CD4-positive, alpha-beta T cell treated with Interleukin-1 beta for 1 hour (primary cell): ENCODE measurements at places on chromosomes 5 and 9.

GRCh38 chr5:73740274-73740790 lies 114.3 kb downstream of the ARHGEF28 start:
- DNase-seq = no peak

- no peak for DNase-seq
These were observed 23.4 kb upstream of the GFPT2 start for GRCh38 chr5:180376511-180376910.

DNA sequence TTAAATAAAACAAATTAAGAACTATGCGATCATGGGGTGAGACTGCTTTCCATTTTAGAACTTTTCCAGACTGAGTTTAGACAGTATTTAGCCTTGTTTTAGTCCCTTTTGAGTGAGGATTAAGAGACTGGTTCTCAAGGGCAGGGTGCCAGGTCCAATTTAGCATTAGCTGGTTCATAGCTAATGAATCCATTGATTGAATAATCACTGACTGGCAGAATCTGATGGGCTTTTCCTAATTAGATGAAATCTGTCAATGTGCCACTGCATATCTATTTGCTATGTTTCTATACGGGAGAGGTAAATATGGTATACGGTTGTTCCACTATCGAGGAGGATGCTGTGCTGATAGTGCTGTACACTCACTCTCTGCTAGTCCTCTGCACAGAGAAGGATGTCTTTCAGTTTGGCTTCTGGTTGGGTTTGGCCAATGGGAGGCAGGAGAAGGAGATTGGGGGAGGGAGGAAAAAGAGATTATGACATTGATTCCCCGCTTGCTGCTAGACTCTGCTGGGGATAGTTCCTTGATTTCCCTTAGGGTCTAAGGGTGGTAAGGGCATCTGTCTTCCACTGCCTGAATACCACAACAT lies 496.6 kb downstream of the CTNND2 start:
- DNase-seq = no peak

GRCh38 chr5:124093658-124094057 lies 581.7 kb downstream of the CSNK1G3 start:
- DNase-seq = no peak

DNA sequence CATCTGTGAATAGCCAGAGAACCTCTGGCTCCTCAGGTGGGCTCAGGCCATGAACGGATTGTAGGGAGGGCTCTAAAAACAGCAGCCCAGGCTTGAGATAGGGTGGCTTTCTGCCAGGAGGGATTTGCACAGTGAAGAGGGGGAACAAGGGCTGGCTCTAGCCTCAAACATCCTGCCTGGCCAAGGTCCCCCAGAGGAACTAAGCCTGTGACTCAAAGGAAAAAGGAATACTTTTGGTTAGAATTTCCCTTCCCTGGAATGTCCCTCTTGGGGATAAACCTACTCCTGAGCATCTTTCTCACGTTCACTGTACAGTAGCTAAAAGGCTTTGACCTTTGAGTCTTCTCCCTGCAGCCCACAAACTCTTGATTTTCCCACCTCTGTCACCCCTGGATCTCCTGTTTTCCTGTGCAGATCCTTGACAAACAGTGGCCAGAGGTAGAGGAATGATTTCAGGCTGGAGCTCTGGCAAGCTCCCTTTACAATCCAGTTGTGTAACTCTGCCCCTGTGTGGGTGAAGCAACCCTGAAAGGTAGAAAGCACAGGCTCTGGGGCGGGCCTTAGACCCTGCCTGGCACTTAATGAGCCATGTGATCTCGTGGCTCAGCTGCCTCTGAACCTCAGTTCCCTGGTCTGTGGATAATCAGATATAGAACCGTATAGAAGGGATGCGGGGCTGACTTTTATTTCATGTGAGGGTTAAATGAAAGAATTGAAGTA lies 17.4 kb downstream of the SEC61B start:
- no peak for DNase-seq

DNA sequence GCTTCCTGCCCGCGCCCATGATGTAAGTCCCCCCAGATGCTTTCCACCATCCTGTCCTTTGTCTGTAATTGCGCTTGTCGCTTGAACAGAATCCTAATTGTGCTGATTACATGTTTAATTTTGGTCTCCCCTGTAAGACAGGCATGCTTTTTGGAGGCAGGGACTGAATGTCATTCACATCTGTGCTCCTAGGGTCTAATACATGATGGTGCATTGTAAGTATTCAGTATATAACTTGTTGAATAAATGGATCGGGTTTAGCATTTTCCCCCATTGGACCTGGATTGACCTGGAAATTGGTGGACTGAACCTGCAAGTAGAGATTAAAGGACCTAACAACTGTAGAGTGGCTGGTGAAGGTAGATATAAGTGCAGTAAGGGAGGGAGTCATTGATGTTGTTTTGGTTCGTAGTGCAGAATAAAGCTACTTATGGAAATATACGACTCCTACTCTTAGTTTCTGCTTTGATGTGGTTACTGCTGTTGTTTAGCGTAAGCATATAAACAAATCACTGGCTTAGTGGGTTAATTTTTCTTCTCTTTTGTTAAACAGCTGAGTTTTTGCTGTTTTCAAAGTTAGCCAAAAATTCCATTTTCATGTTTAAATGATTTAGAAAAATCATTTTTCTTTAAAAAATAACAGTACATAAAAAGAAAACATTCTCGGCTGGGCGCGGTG lies 57.3 kb downstream of the TRIO start:
- no peak for DNase-seq

- peak; percentile 42 for DNase-seq
These were observed 1.7 kb upstream of the PTGDS start for GRCh38 chr9:136975644-136976043.

DNA sequence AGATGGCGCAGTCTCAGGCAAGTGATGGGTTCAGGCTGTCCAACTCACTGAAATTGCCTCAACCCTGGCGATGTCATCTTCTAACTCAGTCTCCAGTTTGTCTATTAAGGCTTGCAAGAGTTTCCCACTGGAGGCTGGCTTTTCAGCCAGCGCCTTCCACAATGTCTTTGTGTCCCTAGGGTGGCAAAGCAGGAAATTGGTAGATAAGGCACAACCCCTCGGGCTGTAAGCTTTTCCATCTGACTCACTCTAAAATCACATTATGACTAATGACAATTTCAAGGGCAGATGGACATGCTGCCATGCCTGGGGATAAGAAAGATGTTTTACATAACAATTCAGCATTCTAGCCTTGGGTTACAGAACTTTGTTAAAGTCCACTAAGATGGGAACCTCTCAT lies 61.9 kb downstream of the MROH2B start:
- DNase-seq = no peak

GRCh38 chr9:75890472-75891276 lies at the start of gene PCSK5:
Gene PCSK5 (plus strand): TSS chr9:75890673. CDS start chr9:75891182, 509 bp downstream.
- DNase-seq = peak; percentile 84
